CD4-positive, alpha-beta T cell treated with Interleukin-10 for 1 hour (primary cell): ENCODE measurements at places on chromosomes 11 and 22.

GRCh38 chr11:69294571-69295078, 670 bp downstream of the MYEOV start:
- no peak for DNase-seq

DNA sequence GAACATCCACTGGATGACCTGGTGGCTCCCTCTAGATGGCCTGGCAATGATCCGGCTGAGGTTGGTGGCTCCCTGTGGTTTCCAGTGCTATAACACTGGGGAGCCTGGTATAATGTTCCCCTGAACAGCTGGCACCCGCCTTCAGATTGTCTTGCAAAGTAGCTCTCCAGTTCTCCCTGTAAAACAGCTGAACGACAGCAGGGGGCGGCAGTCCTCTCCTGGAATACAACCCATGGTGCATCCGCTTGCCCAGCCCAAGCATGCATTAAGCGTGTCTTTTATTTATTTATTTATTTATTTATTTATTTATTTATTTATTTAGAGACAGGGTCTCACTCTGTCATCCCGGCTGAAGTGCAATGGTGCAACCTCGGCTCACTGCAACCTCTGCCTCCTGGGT, 258.9 kb downstream of the BUD13 start:
- DNase-seq = no peak

- no peak for DNase-seq
These were observed 76.1 kb downstream of the MYO7A start for GRCh38 chr11:77203901-77204753.

- DNase-seq = no peak
These were observed 22.9 kb upstream of the SLC5A1 start for GRCh38 chr22:32020117-32020516.

- no peak for DNase-seq
These were observed 7.1 kb upstream of the ENDOD1 start for GRCh38 chr11:95082576-95083001.

GRCh38 chr11:82927264-82927880, 25.8 kb downstream of the DDIAS start:
- peak; percentile 78 for DNase-seq

DNA sequence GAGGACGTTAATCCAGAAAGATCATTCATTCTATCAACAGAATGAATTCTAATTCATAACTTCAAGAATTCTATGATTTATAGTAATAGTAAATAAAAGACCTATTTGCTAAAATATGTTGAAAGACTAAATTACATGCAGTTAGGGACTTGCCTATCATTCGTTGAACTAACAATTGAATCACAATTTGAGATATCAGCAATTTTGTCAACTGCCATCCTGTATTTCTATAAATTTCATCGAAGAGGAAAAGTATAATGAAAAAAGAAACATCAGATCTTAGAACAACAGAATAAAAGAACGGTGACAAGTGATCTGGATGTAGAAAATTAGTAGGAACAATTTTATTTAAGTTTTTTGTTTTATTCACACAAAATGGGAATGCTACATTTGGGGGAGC, 4.4 kb upstream of the TTC17 start:
- DNase-seq = no peak

DNA sequence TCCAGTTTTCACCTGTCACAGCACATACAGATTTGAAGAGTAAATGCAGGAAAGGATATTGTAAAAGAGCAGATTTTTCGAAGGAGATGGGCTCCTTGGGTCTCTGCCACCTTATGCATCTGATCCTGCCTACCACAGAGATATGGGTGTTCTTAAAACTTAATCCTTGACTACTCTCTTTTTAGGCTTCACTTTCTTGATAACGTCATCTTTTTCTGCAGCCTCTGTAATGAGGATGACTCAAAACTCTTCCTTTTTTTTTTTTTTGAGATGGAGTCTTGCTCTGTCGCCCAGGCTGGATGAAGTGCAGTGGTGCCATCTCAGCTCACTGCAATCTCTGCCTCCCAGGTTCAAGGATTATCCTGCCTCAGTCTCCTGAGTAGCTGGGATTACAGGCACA, 7.8 kb downstream of the PRR14L start:
- no peak for DNase-seq

DNA sequence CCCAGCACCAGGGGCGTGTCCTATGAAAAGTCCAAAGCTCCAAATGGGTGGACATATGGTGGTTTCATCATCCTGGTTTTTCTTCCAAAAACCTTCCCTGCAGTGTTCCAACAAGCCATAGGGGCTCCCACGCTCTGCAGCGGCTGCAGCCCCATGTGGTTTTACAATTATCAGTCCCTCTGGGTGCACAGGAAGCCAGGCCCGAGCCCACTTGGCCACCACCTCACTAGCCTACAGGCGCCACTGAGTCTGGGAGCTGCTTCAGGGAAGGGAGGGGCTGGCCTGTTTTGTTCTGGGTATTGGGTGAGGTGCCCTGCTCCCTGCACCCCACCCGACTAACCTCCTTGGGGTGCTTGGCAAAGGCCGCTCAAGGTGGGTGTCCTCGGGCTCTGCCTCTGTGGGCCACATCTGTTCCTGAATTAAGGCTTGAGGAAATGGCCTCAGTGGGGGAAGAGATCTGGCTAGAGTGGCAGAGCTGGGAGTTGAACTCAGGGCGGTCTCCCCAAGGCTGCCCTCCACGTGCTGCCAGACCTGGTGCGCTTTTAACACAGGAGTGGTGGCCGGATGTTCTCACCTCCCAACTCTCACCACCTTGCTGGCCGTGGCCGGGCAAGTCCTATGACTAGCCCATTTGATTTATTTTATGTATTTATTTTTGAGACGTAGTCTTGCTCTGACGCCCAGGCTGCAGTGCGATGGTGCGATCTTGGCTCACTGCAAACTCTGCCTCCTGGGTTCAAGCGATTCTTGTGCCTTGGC, 5.3 kb upstream of the CDC42BPG start:
- no peak for DNase-seq

- no peak for DNase-seq
These were observed 37.7 kb downstream of the CHKA start for GRCh38 chr11:68083517-68083916.

GRCh38 chr22:19843107-19843856, 11.4 kb downstream of the GNB1L start:
- no peak for DNase-seq

DNA sequence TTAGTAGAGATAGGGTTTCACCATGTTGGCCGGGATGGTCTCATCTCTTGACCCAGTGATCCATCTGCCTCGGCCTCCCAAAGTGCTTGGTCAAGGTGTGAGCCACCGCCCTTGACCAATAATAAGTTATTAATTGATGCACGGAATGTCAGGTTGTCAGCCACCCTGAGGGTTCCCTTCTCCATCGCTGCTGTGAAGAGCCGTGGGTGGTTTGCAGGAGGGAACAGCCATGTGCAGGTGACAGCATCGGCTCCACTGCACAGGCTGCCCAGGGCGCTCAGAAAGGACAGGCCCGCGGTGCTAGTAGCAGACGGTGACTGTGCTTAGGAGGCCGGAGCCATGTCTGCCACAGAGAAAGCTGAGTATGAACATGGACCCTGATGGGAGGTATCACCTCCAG, 814.0 kb downstream of the BRD1 start:
- DNase-seq = no peak

GRCh38 chr22:39024519-39025308, 3.8 kb downstream of the APOBEC3D start:
- DNase-seq = peak; percentile 53
